Gastrocnemius medialis (tissue), 4 donors: ENCODE measurements at places on chromosomes 4 and X. TPM values are rescaled to one million over a fixed set of nuclear protein-coding genes. Genes with fewer than 3 reads are reported as not detected.

The ARHGEF38 gene
- total RNA-seq = not detected

The CCKAR gene
- not detected for total RNA-seq

DNA sequence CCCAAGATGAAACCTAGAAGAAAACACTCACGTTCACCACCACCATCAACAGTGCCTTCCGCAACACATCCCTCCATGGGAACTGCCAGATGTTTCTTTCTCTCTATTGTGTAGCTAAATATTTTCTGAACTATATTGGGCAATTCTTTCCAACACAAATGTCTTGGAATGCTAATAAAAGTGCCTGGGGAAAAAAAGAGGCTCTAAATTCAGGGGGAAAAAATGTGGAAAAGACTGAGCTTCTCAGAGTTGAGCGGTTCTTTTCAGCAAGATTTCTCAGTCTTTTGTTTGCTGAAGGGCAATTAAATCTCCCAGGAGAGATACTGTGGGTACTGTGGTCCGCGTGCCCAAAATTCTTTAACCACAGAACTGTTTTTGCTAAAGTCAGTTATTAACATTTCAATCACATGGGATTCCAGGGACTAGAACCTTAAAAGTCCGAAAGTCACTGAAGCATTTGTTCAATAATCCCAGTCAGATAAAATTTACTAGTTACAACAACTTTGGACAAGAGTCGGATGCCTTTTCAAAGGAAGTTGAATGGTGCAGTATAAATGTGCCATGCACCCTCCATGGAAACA, 51.9 kb upstream of the DHRSX start:
- H3K36me3 ChIP-seq = no peaks in the 10 kb centered on the region
- H3K4me3 ChIP-seq = no peak overlapping the region
- H3K27me3 ChIP-seq = peaks cover 4% of the 10 kb centered on the region
- no peak overlapping the region for H3K27ac ChIP-seq
- DNase-seq = no peak

DNA sequence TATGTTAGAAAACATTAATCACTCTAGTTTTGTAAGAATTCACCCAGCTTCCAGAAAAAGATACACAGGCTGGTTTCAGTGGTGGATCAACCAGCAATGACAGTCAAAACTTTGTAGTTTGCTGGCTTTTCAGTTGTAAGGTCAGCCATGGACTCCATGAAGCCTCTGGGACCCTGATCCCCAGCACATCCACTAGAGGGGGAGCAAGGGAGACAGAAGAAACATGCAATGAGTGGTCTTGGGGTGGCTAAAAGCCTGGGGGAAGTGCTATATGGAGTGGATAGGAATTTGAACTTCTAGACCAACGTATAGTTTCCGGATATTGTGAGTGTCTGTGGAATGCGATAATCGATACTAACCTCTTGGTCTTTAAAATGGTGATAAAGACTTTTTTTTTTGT, 72.7 kb downstream of the AFF2 start:
- H3K27ac ChIP-seq = no peak overlapping the region
- no peaks in the 10 kb centered on the region for H3K4me1 ChIP-seq
- no peaks in the 10 kb centered on the region for H3K36me3 ChIP-seq
- H3K27me3 ChIP-seq = no peaks in the 10 kb centered on the region
- DNase-seq = no peak
- H3K4me3 ChIP-seq = no peak overlapping the region

DNA sequence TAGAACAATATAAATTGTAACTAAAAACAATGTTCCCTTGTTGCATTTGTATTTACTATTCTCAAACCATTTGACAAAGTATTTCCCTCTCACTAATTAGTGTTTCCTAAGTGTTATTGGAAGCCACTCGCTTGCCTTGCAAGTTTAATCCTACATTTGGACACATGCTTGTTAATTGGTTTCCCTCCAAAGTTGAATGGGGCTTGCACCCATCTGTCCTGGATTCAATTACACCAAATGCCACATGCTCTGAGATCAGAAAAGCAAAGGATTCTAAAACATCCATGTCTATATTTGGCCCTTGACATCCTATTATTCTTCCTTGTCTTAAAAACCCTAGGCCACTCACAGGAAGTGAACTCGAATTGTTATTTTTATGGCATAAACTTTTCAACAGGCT, 146.6 kb downstream of the AMELX start:
- H3K4me1 ChIP-seq = peaks cover 6% of the 10 kb centered on the region
- H3K27me3 ChIP-seq = no peaks in the 10 kb centered on the region
- H3K36me3 ChIP-seq = no peaks in the 10 kb centered on the region
